Activated CD4-positive, alpha-beta T cell treated with anti-CD3 and anti-CD28 coated beads, Interleukin-2, Interleukin-6, amounts not matched to agents 100 ng/mL and 50 ng/mL, durations not matched to agents 16 hours and 8 hours (primary cell): ENCODE measurements at places on chromosomes 5 and 9.

DNA sequence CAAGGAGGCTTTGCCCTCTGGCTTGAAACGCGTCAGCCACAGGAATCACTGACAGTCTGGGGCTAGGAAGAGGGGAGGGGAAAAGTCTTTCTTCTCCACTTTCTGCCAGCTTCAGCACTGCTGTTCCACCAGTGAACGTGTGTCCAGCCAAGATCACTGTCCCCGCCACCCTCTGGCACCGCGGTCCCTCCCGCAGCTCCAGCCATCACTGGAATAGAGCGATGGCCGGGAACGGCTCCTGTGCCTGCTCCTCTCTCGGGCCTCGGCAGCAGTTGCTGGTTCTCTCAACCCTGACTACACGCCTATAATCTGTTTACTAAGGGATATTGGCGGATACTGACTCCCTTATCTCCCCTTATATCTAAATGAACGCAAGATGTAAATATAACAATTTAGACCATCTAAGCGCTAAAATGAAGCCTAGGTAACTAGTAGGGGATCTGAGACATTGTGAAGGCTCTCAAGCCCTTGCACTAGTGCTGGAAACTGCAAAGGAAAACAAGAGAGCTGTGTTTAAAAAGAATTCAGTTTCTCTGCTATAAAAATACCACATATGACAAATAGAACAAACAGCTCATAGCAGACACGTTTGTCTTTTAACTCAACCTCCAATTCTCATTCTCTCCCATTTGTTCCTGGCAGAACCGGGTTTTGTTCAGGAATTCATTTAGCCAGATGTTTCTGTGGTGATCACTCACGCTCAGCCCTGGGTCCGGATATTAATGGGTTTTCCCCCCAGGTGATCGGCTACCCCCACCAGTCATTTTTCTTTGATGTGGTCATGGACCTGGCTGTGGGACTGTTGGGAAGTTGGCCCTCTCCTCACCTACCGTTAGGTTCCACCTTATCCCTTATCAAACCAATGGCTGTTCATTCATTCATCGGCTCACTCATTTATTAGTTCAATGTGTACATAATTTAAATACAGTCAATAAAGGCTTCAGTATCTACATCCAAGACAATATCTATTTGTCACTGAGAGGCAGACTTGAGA is 149.8 kb downstream of the MED10 start:
- no peak for DNase-seq

DNA sequence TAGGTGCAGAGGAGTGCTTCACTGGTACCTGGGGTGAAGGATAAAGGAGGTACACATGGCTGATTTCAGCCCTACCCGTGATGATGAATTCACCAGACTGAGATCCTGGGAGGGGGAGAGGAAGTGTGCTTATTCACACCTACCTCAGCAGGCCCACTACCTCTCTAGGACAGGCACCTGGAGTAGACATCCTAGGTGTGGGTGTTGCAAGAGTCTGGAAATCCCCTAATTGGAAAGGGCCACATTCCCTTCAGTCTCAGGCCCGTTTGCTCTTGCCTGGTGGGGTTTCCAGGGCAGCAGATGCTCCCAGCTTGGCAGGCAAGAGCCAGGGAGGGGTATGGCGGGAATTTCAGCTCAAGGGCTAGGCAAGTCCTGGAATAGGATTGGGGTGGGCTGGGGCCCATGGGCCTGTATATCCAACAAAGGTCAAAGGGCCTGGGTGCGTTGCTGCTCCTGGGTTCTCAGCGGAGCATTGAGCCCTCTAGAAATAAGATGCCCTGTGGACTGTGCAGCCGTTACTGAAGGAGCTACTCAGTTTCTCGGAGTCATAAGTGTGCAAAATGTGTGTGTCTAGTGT is 5.8 kb upstream of the CCL21 start:
- DNase-seq: no peak

DNA sequence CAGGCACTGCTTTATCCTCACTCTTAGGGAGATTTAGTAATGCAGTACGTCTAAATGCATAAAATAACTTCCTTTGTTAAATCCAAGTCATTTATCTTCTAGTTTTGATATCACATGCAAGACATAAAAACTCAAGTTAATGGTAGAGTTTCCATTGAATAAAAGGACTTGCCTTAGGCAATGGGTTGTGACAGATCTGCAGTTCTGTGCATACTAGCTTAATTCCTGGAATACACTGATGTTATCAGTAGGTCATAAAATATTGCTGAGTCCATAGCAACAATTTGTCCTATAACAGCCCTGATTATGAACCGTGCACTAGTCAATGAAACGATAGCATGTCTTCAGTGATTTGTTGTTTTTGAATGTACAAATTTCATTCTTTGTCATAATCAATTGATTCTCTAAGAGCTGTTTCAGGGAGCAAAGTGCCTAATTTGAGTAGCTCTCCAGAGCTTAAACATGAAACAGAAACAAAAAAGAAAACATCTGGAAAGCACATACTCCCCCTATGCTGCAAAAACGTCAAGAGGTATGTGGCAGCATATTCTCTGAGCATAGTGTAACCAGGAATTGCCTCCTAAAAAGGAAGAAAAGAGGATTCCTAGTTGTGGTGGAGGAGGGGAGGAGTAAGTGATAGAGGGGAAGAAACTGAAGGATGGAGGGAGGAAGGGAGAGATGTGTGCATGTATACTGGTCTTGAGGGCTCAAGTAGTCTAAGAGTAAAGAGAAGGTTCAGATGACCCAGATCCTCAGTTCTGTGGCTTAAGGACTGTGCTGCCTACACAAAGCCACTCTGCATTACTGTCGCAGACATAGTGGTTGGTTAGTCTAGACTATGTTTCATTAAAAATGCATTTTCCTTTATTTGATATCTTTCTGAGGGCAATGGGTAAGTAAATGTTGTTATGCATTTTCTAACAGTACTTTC is 589.2 kb downstream of the PRR16 start:
- DNase-seq: no peak

GRCh38 chr9:107218829-107219485 is 64.1 kb upstream of the RAD23B start:
- no peak for DNase-seq

DNA sequence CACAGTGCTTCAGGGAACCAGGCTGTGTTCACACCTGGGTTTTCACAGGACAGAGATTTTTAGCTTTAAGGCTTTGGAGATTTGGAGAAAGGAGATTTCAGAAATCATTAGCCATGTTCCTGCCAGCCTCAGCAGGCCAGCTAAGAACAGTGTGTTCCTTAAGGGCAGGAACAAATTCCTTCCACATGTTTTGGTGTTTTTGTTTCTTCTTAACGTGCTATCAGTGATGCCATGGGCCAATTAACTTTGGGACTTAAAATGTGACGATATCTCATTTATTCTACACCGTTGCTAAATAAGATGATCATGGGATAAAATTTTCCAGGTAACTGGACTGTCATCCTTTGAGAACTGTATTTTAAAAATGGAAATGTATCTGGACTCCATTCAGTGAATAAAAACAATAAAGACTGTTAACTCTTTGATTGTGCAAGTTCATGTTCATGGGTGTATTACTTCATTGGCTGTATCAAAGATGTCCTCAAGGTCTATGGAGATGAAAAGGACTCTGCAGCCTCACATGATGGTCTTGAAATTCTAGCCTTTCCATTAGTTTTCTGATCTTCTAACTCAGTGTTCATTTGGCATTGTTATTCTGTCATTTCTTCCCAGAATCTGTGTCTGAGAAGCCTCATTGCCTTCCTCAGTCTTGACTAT is 72.3 kb downstream of the ZNF366 start:
- DNase-seq: no peak

- DNase-seq: no peak
Measured at GRCh38 chr9:134125413-134126095, 10.3 kb upstream of the WDR5 start.

DNA sequence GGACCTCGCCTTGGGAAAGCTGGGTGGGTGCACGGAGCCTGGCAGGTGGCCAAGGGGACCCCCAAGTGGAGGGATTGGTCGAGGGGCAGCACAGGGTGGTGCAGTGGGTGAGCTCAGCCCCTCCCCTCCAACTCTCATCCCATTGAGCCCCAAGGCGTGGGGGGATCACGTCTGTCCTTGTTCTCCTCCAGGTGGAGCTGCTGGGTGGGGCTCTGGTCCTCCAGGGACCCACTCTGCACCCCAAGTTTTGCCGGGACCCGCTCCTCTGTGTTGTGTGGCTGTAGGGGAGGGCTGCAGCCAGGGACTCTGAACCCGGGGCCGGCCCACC is 3.6 kb upstream of the FUT7 start:
- DNase-seq: no peak

GRCh38 chr5:32932241-32932935 is 221.3 kb downstream of the NPR3 start:
- DNase-seq: no peak

GRCh38 chr9:115972362-115972761 is 181.2 kb upstream of the PAPPA start:
- DNase-seq: no peak

DNA sequence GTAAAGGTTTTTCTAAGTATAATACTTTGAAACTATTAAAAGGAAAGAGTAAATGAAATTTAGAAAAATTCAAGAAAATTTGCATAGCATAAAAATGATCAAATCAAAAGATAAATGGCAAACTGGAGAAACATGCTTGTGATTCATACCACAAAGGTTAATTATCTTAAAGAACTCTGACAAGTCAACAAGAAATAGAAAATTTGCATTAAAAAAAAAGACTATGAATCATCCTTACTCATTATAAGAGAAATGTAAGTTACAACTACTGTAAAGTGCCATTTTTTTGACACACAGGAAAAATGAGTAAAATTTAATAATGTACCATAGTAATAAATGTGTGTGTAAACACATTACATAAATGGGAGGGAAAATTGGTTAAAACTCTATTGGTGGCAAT is 624.4 kb upstream of the C9orf72 start:
- DNase-seq: no peak

DNA sequence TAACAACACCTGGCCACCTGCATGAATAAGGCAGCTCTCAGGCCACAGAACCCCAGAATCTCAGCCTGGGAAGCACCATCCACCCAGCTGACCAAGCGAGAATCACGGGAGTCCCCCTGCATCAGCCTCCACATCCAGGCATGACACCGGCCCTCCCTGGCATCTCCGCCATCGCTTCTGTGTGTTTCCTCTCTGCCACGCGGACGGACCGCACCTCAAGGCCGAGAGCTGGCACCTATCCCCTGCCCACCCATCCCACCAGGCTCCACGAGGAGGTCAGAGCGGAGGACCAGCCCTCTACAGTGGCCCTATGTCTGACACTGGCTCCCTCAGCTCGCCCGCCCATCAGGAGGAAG is 134.7 kb downstream of the COL23A1 start:
- no peak for DNase-seq

GRCh38 chr9:124299515-124300090 is 41.9 kb downstream of the NEK6 start:
- no peak for DNase-seq

GRCh38 chr5:16794269-16794913 is 141.7 kb downstream of the MYO10 start:
- no peak for DNase-seq

DNA sequence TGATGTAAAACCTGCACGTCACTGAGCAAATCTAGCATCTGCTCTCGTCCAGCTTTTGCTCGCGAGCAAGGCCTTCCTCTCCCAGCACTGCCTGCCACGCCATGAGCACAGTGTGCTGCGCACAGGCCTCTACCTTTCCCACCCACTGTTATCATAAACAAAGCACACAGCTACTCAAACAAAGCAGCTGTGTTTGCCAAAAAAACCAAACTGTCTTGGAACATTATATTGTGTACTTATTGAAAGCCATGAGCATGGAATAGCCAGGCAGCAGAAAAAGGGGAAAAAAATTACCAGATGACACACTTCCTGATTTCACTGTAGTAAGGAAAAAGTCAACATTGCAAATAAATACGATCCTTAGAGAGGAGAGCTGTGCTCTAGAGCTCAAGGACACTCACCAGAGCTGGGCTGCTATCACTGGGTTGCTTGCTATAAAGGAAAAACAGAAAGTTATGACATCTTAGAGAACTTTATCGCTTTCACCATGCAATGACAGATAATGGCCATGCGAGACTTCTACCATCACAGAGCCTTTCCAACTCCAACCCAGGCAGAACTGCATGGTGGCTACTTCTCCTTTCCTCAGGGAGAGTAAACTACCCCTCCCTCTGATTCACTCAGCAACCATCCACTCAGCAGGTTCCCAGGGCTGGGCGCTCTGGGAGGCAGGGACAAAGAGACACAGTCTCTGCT is 69.6 kb downstream of the EPB41L4B start:
- no peak for DNase-seq

DNA sequence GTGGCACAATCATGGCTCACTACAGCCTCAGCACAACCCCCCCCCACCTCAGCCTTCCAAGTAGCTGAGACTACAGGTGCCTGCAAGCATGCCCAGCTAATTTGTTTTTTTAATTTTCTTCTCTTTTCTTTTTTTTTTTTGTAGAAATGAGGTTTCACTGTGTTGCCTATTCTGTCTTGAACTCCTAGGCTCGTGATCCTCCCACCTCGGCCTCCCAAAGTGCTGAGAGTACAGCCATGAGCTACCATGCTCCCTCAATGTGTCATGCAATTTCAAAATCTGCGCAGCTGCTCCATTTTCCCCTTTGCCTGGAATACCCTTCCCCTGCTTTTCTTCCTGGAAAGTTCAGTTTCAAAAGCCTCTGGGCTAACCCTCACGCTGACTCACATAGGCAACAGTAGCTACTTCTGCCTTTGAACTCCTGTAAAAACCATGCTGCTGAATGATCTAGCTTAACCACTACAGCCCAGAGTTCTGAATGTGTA is 71.0 kb upstream of the IL7R start:
- peak; percentile 81 for DNase-seq

DNA sequence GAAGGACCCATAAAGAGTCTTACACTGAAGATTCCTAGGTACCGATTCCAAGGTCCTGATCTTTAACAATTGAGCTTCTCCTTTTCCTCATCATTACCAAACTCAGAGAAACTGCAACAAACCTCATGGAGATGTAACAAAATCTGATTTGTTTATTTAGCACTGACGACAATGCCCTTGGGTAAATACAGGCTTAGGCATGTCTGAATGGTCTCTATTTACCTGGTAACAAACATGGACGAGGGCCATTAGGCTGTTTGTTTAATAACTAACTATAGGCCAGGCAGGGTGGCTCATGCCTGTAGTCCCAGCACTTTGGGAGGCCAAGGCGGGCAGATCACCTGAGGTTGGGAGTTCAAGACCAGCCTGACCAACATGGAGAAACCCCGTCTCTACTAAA is 333.3 kb downstream of the AGTPBP1 start:
- DNase-seq: no peak

DNA sequence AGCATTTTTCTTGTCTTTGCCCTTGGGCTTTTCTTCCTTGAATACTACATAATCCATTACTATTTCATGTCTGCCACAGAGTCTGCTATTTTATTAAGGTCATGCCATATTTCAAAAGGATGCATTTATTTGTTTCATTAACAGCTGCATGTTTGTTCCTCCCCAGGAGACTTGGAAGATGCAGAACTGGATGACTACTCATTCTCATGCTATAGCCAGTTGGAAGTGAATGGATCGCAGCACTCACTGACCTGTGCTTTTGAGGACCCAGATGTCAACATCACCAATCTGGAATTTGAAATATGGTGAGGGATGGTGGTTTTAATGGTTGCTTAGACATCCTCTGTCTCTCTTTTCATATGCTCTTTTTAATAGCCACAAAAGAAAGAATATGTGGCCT is 4.0 kb downstream of the IL7R start:
- peak; percentile 11 for DNase-seq

- no peak for DNase-seq
Measured at GRCh38 chr5:31638345-31638744, 586 bp upstream of the PDZD2 start.
